Substantia nigra (tissue), 51 donors: ENCODE measurements at places on chromosomes 6 and 20.

GRCh38 chr6:33205191-33206026 is 954 bp downstream of the HSD17B8 start:
- no peak for DNase-seq

- DNase-seq: no peak
These were observed 95.6 kb upstream of the FOXO3 start for GRCh38 chr6:108465098-108465495.

DNA sequence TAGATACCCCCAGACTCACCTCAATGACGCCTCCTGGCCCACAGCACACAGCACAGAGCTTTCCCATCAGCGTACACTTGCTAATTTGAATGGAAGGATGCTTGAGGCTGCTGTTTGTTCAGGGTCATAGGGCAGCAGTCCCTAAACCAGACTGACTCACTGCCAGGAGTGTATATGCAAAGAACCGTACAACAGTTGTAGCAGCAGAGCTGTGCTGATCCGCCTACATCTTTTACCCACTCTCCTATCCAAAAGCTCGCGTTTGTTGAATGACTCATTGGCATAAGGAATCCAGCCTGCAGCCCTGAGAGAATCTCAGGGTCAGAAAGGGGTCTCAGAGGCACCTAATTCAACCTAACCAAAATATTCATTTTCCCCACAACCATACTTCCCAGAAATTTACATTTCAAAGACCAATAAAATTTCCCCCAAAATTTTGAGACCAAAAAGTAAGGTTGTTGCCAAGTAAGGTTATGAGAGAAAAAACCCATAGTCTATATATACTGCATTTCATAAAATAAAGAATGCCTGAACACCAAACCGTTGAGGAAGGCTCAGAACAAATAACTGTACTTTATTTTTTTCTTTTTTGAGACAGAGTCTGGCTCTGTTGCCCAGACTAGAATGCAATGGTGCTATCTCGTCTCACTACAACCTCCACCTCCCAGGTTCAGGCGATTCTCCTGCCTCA is 35.3 kb upstream of the CCND3 start:
- DNase-seq: no peak

GRCh38 chr6:144510859-144511258 is 225.7 kb downstream of the UTRN start:
- DNase-seq: no peak

DNA sequence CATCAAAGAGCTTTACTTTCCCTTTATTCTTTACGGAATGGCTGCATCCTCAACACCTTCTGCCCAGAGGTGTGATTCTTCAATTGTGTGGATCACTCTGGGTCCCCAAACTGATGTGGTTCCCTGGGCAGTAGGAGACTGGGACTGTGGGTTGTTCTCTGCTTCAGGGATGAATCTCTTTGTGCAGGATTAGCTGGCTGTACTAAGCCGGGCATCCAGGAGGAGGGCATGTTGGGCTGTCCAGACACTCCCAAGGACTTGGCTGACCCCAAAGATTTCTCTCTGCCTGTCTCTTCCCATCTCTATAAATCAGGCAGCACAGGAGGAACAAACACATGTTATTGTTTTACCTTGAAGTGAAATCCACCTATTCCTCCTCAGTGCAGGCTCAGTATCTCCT is 15.3 kb downstream of the FARS2 start:
- DNase-seq: no peak

- DNase-seq: no peak
These were observed 914 bp upstream of the RANBP9 start for GRCh38 chr6:13712599-13712898.

DNA sequence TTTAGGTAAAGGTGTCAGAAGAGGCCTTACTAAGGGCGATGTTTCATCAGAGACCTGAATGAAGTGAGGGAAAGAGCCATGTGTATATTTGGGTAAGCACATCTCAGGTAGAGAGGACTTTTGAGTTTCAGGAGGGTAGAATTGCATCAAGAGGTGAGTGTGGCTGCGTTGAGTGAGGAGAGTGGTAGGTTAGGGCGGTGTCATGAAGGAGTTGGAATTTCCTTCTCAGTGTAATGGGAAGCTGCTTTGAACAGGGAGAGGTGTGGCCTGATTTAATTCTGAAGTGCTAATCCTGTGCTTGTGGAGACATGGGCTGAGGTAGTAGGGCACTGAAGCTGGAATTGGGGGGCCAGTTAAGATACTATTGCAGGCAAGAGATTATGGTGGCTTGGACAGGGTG is 53.9 kb downstream of the IGF2R start:
- DNase-seq: no peak

GRCh38 chr6:135358251-135358821 is 139.2 kb downstream of the AHI1 start:
- no peak for DNase-seq

- DNase-seq: no peak
These were observed 59.4 kb upstream of the SCP2D1 start for GRCh38 chr20:18754030-18754652.

DNA sequence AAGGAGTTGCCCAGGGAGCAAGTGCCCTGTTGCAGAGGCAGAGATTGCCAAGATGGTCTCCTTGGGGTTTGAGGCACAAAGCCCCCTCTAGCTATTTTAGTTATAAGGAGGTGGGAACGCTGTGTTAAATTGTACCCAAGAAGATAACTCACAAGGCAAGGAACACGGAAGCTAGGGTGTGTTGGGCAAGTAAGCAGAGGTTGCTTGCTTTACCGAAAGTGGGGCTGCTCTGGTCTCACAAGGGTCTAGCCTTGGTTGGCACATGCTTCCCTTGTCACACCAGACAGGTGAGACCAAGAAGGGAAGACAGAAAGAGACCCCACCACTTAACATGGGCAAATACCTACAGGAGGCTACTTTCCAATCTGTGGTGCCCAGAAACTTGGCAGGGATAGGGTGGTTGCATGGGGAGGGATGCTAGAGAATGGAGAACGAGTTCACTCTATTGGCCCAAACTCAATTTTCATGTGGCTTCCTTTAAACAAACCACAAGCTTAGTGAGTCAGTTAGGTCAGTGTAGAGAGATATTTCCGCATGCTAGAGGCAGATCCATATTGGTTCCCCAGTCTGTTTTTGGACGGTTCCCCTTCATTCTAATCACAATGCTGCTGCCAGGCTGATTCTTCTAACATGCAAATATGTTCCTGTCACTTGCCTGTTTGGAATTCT is 42.4 kb downstream of the PLAGL1 start:
- DNase-seq: no peak

- DNase-seq: no peak
These were observed 235.8 kb downstream of the GMPR start for GRCh38 chr6:16473908-16474771.

GRCh38 chr6:142165227-142165626 is 18.2 kb downstream of the VTA1 start:
- DNase-seq: no peak

GRCh38 chr6:67863346-67863745 is 771.7 kb upstream of the ADGRB3 start:
- no peak for DNase-seq

DNA sequence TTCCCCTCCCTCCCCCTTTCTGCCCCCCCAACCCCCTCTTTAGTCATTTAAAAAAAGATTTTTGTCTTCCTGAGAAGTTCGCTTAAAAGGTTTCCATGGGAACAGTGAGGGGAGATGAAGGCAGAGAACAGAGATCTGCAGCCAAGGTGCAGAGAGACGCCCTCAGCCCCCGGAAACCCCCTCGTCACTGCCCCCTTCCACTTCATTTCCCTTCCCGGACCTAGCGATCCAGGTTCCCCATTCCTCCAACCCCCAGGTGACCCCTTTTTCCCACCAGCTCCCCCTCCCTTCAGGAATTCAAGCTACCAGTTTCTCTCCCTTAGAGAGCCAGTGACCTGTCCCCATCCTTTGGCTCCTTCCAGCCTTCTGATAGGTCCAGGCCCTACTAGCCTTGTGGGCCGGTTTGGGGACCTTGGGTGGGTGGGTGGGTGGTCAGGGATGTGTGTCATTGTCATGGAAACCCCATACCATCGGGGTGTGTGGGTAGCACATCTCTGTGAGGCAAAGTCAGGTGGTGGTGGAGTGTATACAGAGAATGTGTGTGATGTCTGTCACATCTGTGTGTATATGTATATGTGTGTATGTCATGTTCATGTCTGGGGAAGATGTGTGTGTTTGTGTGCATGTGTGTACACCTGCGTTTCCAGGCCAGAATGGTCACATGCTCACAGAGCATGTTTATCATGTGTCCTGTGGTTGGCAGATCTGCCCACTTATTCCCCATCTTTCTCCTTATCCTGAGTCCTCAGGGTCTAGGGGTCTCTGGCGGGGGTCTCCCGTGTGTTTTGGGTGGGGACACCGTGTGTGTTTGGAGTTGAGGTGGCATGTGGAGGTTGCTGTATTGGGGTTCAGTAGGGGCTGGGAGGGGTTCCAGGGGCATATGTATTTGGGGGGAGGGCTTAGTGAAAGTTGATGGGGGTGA is 7.0 kb downstream of the SYNGAP1 start:
- DNase-seq: no peak

GRCh38 chr6:227812-228338 is 64.4 kb upstream of the DUSP22 start:
- no peak for DNase-seq

DNA sequence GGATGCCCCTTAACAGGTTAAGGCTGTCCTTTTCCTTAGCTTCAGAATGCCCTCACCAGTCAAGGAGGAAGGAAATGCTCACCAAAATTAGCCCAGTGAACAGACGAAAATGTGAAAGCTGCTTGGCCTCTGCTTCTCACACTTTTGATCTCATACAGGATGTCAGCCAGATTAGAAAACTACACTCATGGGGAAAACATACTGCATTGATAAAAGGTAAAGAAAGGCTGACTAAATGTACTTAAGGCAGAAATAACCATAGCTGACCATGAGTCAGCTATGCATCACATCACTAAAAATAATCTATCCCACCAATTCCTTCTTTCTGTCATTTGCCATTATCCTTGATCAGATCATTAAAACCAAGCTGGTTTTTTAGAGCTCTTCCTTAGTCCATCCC is 198.4 kb upstream of the TENT5A start:
- no peak for DNase-seq

DNA sequence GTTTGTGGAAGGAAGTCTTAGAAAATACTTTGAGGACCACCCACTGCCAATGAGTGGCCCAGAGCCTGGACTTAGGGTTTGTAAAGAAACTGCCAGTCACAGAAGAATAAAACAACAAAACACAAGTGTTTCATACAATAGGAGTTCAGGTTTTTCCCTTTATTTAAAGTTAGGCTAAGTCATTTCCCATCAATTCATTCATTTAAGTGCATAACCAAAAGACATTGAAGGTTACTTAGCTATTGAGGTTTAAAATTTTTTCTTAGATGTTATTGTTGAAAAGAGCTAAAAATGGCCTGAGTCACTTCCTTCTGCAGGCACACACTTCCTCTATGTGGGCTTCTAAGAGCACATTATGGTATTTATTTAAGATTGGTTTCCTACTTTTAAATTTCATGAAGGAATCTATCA is 54.2 kb downstream of the ARMC2 start:
- no peak for DNase-seq

DNA sequence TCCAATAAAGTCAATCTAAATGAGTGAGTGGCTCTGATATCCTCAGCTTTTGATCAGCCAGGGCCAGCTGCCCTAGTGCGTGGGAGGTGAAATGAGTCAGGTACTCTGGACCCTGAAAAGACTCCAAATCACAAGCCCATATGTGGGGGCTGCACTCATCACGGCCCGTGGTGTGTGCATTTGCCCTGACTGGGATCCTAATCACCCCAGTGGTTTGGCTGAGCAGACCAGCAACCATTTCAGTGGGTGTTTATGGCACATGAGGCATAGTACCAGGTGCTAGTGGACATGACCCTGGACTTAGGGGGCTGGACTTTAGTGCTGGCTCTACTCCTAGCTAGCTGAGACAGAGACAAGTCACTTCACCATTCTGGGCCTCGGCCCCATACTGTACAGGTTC is 39.4 kb downstream of the SCML4 start:
- no peak for DNase-seq

- no peak for DNase-seq
These were observed 6.4 kb upstream of the TRIM38 start for GRCh38 chr6:25956226-25956625.

GRCh38 chr6:5582762-5583161 is 321.4 kb downstream of the FARS2 start:
- no peak for DNase-seq

GRCh38 chr6:134979142-134979541 is 29.2 kb upstream of the ALDH8A1 start:
- DNase-seq: no peak

DNA sequence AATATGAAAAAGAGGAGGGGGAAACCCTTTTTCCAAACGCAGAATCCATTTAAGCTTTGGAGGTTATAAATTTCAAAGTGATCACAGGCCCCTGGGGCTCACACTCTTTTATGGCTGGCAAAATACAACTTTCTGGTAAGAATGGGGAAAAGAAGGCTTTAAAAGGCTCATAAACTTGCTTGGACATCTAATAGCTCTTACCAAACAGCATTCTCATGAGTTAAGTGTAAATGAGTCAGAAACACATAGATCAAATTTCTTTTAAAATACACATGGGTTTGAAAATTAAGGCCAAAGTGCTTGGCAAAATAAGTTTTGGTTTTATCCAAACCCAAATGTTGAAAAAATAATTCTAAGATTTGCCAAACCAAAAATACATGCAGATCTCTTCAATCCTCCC is 154.6 kb downstream of the SOBP start:
- no peak for DNase-seq

DNA sequence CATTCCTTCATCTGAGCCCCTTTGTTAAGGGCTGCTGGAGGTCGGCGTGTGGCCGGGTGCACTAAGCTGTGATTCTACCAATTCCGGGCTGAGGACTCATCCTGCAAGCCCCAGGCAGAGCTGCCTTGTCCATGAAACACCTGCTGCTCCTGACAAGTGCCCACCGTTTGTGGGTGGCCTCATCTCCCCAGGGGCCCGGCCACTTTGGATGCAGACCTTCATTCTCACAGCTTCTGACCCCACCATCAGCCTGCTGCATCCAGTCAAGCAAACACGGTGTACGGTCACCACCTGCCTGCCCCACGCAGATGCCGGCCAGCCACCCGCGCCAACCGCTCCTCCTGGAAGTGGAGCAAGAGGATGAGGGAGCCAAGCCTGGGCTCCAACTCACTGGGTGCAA is 382.7 kb downstream of the THBS2 start:
- DNase-seq: no peak

GRCh38 chr6:159788276-159788675 is 1.1 kb downstream of the TCP1 start:
- DNase-seq: no peak

DNA sequence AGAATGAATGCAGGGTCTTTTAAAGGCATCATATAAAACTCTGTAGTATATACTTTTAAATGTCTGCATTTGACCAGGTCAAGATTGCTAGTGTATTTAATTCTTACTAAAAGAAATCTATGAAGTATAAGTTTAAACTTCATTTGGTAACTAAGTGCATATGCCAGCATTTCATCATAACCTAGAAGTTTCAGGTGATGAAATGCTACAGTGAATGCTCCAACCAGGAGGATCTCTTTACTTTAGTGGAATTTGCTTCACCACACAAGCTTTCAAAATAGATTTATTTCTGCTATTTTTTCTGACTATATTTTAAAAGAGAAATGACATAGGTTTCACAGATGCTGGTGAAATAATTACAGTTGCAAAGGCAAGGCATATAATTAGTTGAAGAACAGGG is 141.9 kb downstream of the HIVEP2 start:
- no peak for DNase-seq

GRCh38 chr20:36847710-36848040 is 28.3 kb upstream of the TLDC2 start:
- DNase-seq: no peak
